A172 (cell line): ENCODE measurements at places on chromosomes 12 and 14.

DNA sequence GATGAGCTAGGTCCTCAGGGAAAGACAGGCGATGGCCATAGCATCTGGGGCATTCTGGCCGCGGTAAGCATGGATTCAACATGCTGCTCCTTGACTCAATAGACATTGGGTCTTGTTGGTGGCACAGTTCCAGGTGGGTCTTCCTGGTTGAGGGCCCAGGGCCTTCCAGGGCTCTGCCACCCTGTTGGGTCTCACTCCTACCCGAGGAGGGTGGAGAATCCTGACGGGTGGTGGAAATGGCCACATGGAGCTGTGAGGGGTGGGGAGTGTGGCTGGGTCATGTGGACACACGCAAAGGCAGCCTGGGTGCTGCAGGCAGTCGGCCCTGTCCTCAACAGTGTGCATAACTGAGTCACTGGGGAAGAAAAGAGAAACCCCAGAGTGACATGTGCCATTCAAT, 148.1 kb downstream of the KIF26A start:
- no peak for DNase-seq

DNA sequence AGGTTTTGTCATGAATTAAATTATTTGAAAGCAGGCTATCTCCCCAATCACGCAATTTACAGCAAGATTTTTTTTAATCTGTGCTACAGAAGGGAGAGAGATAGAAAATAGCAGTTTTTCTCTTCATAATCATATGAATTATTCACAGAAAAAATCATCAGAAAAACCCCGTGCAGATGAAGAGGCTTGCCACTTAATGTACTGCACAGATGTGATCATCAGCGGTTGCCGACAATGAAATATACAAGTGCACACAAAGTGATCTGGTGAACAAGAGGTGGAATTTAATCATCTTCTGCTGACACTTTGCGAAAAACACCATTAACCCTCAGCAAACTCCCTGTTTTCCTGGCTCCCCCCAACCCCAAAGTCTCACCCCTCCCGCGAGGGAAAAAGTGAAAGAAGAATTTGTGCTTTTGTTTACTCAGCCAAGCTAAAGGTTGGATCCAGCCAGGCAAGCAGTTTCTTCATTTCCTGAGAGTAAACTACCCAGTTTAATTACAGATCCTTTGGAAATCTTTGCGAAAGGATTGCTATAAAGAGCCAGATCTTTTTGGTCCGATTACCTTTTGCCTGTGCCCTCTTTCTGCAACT, 3.1 kb upstream of the LMO3 start:
- no peak for DNase-seq

GRCh38 chr14:81179631-81180030, 41.1 kb downstream of the GTF2A1 start:
- DNase-seq: no peak

GRCh38 chr12:64172143-64172970, 49.7 kb downstream of the KICS2 start:
- no peak for DNase-seq

DNA sequence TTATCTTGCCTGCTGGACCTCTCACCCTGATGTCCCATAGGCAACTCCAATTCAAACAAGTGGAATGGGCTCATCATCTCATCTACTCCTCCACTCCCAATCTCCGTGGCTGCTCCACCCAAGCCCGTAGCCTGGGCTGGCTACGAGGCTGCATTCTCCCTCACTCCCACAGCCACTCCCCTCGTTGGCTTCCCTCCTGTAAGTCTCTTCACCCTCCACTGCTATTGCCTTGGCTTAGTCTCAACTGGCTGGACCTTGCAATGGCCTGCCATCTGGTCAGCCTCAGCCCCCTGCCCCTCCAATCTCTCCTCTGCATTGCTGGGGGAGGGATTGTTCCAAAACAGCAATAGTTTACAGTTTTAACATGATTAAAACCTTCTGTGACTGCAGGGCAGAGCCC, 44.4 kb upstream of the PELI2 start:
- DNase-seq: no peak

- DNase-seq: no peak
These were observed 4.9 kb upstream of the RIC8B start for GRCh38 chr12:106769546-106769945.

DNA sequence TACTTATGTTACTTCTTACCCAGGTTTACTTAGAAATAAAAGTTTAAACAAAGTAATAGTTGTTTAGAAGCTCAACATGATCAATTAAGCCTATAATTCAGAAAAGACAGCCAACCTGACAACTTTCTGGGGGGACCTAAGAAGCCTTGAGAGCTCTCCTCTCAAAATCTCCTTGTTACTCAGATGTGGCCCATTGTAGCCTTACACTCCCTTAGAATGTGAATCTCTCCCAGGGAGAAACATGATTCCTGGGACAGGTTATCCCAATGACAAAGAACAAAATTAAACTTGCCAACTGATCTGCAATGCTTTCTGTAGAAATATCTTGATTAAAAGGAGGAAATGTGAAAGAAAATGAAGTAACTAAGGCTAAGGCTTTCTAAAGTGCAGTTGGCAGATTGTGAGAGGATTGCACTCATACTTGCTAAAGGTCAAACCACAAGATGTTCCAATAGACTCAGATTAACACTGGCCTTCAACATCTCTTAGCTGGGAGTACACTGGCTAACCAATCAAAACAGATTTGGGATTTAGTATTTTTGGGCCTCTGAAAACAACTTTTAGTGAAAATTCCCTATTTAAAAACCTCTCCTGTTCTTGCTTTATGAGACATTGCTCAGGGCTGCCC, 72.3 kb upstream of the TMX1 start:
- DNase-seq: no peak

DNA sequence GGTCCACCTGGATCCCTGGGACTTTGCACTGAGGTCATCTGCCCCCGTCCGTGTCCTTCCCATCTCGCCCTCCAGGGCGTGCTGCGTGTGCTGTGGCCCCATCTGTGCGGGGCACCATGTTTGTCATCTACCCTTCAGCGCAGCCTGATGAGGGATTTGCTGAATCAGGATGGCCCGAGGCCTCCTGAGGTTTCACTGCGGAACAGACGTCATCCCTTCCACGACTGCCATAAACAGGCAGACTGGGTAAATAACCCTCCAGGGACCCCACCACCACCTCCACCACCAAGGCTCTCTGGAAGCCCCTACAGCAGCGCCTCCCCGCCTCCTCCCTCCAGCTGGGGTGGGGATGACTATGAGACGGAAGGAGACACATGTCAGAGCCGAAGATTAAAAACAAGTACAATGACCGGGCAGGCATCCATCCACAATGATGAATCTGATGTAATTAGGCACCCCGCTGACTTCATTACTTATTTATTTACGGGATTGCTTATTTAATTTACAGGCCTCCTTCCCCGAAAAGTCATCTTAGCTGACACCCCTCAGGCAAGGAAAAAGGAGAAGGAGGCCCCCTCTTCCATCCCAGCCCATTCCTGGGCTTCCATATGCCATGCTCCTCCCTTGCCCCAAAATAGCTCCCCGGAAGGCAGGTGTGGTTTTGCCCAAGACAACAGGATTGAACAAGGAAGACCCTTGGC, 39.4 kb downstream of the NCOR2 start:
- DNase-seq: no peak

GRCh38 chr12:105291531-105291930, 39.0 kb upstream of the C12orf75 start:
- no peak for DNase-seq

- DNase-seq: no peak
These were observed 5.9 kb downstream of the GNPTAB start for GRCh38 chr12:101824831-101825230.

- DNase-seq: no peak
These were observed 6.6 kb downstream of the HIF1A start for GRCh38 chr14:61701946-61702345.

GRCh38 chr12:110351119-110351518, 52.4 kb downstream of the ANAPC7 start:
- DNase-seq: no peak

GRCh38 chr12:78271546-78271945, 440.9 kb downstream of the NAV3 start:
- DNase-seq: no peak
